ENCODE measurements at places on chromosomes 11 and 22. TPM values are rescaled to one million over a fixed set of nuclear protein-coding genes. Genes with fewer than 3 reads are reported as not detected.

LRRN4CL gene
- total RNA-seq = 0.31 TPM

SLC29A2 gene
- total RNA-seq = 4.4 TPM

KMT5B gene
- total RNA-seq = 164 TPM

GPR83 gene
- 0.63 TPM for total RNA-seq

All from parietal lobe (tissue), 2 donors.